Stimulated activated CD8-positive, alpha-beta memory T cell treated with anti-CD3 and anti-CD28 coated beads, Interleukin-15, amount 100 ng/mL, for 4 hours (primary cell): ENCODE measurements at places on chromosomes 12 and 14.

DNA sequence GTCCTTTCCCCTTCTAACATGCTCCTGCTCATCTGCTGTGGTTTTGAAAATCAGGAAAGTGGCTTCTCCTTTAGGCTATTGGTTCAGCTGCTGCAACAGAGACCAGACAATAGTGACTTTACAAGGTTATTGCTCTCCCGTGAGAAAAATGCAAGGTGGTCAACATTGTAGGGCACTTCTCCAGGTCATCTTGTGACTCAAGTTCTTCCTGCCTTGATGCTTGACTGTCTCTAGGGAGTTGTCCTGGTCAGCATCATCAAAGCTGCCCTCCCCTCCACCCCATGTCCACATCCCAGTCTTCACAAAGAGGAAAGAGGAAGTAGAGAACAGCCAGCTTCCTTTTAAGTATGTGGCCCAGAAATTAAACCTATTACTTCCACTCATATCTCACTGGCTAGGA, 3.9 kb upstream of the TMEM63C start:
- DNase-seq: no peak

DNA sequence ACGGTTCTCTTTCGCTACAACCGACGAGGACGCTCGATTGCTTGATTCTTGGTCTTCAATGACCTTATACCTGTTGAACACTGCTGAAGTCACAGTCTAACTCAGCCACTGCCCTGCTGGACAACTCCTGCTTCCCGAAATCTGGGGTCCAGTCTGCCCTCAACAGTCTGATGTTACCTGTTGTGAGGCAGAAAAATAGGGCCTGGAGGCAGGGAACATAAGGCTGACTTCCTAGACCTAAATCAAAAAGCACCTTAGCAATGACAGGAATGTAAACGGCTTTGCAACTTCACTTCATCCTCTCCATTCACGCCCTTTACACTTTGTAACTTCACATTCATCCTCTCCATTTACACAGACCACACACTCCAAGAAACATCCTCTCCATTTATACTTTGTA, 597 bp upstream of the GLTP start:
- DNase-seq: no peak

- DNase-seq: no peak
Observed at GRCh38 chr12:80681287-80681686, 26.1 kb upstream of the MYF6 start.

- DNase-seq: no peak
Observed at GRCh38 chr12:114342656-114343055, 63.3 kb downstream of the TBX5 start.

GRCh38 chr12:111298582-111299436, 70.1 kb downstream of the PHETA1 start:
- DNase-seq: peak; percentile 12

DNA sequence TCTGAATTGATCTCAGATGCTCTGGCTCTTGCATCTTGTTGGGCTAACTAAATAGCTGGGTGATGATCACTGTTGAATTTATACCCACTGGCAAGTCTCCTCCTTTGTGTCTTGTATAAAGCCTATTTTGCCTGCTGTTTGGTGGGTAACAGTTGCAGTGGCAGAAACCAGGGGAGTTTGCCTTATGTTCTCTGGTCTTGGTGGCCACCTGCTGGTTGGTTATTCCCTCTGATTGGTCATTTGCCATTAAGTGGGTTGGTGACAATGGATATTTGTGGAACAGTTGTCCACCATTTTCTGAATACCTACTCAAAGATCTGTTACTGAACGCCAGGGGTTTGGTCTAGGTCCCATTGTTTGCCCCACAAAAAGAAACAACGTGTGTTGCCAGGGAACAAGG, 52.1 kb downstream of the AVPR1A start:
- no peak for DNase-seq

DNA sequence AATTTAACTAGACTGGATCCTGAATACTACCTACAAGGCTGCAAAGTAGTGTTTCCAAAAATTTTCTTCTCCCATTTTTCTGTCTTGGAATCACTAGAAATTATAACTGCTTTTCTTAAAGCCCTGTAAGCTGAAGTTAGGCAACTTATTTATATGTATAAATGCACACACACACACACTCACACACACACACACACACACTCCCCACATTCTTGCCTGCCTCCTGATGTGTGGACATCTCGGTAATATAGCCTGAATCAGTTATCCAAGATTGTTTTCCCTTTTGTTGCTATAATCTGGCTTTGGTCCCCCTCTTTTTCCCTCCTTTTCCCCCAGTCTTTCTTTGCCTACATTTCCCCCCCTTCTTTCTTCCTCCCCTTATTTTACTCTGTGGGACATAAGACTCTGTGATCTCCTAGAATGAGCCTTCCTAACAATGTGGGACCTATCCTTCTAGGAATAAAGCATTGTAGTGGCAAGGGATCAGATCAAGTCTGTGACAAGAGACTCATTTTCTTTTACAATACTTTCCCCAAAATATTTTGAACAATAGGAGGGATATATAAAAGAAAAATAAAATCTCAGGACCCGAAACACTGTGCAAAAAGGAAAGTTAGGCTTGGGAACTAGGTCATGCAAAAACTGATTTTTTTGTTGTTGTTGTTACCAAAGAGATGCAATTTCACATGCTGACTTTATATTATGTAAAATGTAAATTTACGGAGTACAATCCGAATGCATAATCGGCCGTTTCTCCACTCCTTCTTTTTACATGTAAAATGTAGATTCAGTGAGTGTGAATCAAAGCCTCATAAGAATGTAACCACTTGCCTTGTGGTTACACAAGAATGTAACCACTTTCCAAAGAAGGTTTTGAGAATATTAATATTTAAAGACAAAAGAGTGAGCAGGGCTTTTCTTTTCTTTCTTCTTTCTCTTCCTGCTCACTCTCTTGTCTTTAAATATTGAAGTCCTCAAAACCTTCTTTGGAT, 26.3 kb upstream of the CD69 start:
- no peak for DNase-seq

DNA sequence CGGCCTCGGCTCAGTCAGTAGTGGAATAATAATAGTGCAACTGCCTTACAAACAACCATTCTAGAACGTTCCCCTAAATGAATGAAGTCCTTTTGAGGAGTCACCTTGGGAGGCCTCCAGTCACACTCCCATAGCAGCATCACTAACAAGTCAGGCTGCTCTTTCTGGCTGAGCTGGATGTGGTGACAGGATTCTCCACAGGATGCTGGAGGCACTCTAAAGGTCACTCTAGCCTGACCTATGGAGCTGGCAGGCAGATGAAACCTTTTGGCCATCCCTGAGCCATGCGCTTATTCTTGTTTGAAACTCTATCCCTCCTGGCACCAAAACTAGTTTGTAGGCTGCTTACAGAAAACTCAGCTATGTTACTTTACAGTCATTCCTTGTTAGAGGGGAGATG, 17.9 kb upstream of the TFCP2 start:
- no peak for DNase-seq

GRCh38 chr12:67241482-67241881, 27.7 kb upstream of the CAND1 start:
- no peak for DNase-seq

- no peak for DNase-seq
Observed at GRCh38 chr12:91419809-91420208, 237.2 kb upstream of the DCN start.

GRCh38 chr14:56896231-56896630, 86.0 kb upstream of the OTX2 start:
- DNase-seq: no peak

- DNase-seq: no peak
Observed at GRCh38 chr14:56268039-56268438, 149.8 kb downstream of the PELI2 start.

- DNase-seq: no peak
Observed at GRCh38 chr14:61154641-61155040, 126.5 kb downstream of the TMEM30B start.

DNA sequence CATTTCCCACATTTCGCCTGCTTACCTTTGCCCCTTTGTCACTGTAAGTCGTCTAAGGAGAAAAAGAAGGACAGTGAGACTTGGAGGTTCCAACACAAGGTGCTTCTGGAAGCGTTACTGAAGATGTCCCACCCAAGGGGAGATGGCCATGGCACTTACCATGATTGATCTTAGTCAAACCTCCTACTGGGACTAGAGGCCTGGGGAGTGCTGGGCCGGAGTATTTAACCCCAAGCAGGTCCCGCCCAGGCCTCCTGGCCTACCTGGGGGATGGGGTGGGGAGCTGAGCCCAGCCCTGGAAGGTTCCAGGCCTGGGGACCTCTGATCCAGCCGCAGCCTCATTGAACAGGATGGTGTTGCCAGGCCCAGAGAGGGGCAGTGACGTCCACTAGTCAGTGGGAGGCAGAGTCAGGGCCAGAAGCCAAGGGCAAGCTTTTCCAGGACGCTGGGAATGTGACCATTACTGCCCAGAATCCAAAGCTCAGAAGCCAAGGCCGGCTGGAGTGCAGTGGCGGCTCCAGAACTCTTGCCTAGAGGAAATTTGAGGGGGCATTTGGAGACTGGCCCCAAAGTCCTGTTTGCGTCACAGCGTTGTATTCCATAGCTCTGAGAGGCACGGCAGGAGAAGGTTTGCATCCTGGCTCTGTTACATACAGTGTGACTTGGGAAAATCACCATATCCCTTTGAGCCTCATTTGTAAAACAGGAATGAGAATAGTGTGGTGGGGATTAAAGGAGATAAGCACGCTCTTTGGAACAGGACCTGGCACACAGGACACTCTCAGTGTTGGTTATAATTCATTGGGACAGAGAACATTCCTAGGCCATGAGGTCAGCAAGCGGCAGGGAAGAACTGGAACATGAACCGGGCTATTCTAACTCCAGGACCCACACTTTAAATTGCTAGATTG, at the start of gene HPD:
Gene HPD (minus strand): TSS at position 198 of the 911 bp plus-strand sequence. CDS start 36 bp downstream, at position 162.
- DNase-seq: no peak

DNA sequence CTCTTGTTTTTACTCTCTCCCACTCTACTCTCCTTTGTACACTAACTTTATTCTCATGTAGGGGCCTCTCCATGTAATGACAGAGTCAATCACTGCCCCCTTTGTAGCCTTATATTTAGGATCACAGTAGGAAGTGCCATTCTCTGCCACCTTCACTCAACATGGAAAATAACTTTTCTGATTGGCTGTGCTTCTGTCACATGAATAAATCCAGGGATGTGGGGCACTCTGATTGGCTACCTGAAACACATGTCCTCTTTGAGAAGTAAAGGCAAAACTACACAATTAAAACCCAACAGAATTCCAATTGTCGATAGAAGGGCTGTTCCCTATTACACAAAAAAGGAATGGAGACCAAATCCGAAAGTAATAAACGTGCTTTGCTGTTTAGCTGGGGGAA, at the start of gene RNASE9:
Gene RNASE9 (minus strand): TSS at position 87 of the 400 bp plus-strand sequence.
- no peak for DNase-seq

GRCh38 chr12:32558903-32559302, 120.2 kb upstream of the DNM1L start:
- no peak for DNase-seq

DNA sequence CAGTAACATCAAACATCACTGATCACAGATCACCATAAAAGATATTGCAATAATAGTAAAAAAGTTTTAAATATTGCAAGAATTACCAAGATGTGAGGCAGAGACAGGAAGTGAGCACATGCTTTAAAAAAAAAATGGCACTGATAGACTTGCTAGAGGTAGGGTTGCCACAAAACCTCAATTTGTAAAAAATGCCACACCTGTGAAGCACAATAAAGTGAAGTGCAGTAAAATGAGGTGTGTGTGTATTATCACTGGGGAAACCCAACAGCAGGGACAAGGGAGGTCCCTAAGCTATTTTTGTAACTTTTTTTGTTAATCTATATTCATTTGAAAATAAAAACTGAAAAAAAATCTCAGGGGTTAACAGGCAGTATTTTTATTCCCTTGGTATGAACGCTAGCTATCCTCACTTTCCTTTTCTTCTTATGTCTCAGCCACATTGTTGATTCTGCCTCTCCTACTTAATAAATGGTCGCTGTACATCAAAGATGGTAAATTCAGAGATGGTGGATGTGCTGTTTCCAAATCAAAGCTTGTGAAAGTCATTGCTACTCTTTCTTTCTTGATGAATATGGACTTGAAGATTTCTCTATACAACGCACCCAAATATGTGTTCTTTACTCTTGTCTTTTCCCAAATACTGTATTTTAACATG, 14.0 kb upstream of the KLRD1 start:
- DNase-seq: no peak

DNA sequence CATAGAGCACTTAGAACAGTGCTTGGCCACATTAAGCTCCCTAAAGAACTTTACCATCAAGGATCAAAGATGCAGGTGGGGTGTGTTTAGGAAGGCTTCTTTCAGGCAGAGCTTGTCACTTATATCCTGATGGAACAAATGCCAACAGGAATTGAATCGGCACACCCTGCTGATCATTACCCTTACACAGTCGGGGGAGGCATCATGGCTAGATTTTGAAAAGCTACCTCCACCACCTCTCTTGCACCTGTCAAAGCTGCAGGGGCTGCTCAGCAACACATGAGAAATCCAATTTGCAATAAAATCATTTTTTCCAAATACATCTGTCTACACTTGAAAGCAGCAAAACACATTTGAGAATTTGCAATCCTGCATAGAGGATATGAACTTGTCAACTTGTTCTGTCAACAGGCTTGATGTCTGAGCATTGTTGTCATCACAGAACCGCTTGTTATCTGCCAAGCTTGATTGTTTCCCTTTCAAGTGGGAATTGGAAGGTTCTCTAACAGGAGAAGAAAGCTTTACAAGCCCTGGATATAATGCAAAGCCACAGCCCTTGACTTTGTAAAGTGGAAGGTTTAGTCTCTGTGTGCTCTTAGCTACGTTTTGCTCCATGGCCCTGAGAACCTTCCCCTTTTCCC, 24.6 kb upstream of the TRIM9 start:
- DNase-seq: no peak

DNA sequence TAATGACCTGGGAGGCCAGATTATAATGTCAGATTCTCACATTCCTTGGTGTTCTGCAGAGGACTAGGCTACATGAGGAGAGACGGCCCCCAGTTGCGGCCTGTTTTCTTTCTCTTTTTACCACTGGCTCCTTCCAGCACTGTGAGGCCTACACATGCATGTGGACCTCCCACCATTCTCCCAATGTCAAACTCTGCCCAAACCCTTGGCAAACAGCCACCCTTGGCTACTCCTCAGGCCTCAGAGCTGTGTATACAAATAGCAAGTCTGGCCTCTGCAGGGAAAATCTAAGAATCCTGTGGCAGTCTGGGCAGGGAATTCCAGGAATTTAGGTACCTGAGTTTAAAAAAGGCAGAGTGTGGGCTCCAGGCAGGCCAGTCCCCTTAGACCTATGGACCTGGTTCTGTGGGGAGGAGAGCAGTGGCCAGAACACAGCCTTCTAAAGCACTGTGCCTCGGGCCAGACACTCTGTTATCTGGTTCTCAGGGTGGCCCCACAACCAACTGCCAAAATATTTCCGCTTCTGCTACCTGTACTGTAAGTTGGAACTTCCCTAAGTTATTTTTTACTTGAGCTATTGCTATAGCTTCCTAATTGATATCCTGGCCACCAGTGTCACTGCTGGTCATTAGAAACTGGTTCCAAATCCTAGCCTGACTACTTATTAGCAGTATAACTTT, 19.9 kb upstream of the NEDD1 start:
- DNase-seq: no peak

DNA sequence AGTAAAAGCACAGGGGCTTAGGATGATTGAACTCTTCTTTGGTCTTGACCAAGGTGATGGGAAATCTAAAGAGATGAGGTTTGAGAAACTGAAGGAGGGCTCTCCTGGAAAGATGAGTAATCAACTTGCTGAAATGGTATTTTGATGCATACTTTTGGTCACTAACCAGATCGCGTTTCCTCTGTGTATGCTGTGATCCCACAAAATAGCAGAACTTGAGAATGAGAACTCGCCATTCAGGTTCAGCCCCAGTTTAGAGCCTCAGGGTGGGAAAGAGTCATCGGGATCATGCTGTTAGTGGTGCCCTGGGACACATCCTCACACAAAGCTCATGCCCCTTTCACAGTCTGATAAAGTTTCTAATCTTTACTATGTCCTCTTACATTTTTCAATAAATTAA, 488.8 kb downstream of the ETNK1 start:
- no peak for DNase-seq

- no peak for DNase-seq
Observed at GRCh38 chr14:68968051-68968450, 11.1 kb downstream of the ACTN1 start.
